ENCODE measurements at places on chromosomes 3 and 15.

DNA sequence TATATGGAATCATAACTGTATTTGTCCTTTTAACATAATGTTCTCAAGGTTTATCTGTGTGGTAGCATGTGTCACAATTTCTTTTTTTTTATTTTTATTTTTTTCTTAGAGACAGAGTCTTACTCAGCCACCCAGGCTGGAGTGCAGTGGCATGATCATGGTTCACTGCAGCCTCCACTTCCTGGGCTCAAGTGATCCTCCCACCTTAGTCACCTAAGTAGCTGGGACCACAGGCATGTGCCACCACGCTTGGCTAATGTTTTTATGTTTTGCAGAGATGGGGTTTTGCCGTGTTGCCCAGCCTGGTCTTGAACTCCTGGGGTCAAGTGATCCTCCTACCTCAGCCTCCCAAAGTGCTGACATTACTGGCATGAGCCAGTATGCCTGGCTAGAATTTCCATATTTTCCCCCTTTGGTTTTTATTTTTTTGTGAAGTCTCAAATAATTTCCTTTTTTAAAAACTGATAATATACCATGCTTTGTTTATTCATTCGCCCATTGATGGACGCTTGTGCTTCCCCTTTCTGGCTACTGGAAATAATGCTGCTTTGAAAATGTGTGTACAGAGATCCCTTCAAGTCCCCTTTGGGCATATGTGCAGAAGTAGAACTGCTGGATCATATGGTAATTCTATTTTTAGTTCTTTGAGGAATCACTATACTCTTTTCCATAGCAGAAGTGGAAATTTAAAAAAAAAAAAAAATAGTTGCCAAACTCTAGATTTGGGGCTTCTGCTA is 28.4 kb downstream of the TMEM40 start:
- no peak for DNase-seq

- no peak for DNase-seq
Measured at GRCh38 chr3:143002727-143003126, 1.4 kb downstream of the U2SURP start.

DNA sequence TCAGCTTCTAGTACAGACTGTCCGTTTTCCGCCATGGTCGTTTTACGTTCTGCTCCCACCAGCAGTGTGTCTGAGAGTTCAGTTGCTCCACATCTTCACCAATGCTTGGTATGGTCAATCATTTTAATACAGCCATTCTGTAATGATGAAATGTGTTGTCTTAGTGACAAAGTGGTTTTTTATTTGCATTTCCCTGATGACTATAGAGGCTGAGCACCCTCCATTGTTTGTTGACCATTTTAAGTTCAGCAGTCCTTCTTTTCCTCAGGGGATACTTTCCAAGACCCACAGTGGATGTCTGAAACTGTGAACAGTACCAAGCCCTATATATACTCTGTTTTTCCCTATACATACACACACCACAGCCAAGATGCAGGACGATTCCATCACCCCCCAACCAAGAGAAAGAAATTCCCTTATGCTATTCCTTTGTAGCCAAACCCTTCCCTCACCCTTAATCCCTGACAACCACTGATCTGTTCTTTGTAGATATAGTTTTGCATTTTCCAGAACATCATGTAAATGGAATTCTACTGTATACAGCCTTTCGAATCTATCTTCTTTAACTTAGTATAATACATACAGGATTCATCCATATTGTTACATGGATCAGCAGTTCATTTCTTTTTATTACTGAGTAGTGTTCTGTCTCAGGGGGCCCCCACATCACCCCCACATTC is 55.9 kb downstream of the C3orf20 start:
- no peak for DNase-seq

GRCh38 chr3:69690-70089 is 126.9 kb upstream of the CHL1 start:
- no peak for DNase-seq

DNA sequence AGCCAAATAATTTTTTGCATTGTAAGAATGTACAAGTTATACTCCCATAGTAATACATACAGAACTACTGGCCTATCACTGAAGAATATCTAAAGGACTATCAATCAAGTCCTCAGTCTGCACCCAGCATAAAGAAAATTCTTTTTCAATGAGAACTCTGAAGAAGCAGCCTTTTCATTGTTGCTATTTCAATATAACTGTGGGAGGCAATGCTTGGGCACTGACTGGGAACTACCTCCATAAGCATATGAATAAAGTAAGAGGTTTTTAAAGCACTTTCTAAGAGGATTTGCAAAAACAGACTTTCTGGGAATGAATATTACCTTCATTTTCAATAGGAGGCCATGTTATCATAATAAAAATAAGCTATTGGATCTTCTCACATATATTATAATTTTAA is 24.6 kb upstream of the NECTIN3 start:
- DNase-seq: no peak

DNA sequence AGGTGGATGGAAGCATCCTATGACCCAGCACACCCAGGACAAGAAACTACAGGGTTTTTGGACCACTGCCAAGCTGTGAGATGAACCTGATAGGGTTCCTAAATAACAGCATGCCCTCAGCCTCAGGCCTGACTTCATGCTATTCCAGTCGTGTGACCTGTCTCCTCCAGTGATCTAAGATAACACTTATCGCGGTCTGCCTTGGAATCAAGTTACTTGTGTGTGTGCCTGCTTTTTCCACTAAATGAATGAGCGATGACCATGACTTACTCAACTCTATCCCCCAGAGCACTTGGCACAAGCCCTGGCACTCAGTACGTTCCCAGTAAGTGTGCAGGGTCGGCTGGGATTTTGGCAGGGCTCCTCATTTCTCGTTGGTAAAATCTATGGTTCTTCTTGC is 172.7 kb upstream of the TP63 start:
- DNase-seq: no peak

DNA sequence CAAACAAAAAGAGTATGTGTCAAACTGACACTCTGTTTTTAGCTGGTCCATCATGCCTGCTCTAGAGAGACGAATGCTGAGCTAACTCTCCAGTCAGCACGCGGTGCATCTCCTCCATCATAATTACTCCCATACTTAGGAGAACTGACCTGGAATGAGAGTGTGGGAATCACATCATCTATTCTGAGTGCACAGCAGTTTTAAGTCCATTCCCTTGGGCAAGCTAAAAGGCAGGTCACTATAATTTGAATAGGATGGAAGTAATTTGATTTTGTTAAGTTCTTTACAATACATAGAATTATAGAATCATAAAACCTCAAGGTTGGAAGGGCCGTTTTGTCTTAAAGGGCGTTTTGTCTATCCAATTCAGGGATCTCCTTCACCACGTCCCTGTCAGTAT is 251.6 kb downstream of the XXYLT1 start:
- no peak for DNase-seq

DNA sequence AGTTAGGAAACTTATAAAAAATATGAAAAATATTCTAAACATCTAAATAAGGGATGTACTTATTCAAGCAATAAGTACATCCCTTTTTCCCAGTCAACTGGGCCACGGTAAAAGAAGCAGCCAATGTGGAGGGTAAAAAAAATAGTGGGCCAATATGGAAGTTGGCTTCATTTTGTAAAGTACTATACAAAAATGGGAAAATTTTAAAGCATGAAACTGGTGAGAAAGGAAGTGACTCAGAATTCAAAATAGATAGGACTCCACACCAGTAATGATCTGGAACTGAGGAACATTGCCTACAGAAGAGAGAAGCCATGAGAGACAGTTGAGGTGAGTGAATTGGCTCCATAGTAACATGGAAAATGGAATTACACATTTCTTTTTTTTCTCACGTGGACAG is 108.9 kb downstream of the FNDC3B start:
- DNase-seq: no peak

All from heart right ventricle (tissue), 16 donors.